ENCODE measurements at places on chromosomes 1 and 21.

GRCh38 chr1:179366093-179366800, 476 bp downstream of the AXDND1 start:
- DNase-seq, result no peak

DNA sequence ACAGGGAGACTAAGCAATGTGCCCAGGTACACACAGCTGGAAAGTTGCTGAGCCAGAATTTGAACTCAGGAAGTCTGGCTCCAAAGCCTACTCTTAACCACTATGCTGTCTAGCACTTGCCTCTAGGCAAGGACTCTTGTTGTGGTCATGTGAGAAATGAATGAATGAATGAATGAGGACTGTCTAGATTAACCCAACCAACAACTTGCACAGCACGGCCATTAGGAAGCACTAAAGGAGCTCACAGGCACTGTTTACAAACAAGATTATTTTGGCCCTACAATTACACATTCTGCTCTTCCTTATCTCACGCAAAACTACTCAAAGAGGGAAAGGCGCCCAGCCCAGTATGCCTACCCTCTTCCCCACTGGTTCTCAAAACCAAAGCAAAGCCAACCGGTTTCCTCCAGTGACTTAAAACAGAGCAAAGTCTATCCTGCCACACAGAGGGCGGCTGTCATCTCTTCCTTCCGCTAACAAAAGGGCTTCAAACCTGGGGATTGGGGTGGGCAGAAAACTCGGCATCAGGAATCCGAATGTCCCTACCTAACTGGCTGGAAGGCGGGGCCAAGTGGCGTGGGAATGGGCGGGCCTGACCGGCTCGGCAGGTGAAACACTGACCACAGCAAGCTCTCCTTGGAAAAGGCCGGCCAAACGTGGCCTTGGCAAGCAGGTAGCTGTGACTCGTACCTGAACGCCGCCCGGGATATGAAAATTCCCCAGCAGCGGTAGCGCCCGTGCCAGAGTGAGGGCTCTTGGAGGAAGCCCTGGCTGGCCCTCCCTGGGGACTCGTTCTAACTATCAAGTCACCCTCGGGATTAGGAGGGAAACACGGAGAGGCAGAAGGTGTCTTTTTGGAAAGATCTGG, 948 bp downstream of the STK40 start:
- peak; percentile 37 for DNase-seq

GRCh38 chr1:84689514-84690396, 506 bp downstream of the SSX2IP start:
- peak; percentile 33 for DNase-seq

GRCh38 chr21:36535618-36536241, 55.8 kb upstream of the CLDN14 start:
- DNase-seq, result no peak

DNA sequence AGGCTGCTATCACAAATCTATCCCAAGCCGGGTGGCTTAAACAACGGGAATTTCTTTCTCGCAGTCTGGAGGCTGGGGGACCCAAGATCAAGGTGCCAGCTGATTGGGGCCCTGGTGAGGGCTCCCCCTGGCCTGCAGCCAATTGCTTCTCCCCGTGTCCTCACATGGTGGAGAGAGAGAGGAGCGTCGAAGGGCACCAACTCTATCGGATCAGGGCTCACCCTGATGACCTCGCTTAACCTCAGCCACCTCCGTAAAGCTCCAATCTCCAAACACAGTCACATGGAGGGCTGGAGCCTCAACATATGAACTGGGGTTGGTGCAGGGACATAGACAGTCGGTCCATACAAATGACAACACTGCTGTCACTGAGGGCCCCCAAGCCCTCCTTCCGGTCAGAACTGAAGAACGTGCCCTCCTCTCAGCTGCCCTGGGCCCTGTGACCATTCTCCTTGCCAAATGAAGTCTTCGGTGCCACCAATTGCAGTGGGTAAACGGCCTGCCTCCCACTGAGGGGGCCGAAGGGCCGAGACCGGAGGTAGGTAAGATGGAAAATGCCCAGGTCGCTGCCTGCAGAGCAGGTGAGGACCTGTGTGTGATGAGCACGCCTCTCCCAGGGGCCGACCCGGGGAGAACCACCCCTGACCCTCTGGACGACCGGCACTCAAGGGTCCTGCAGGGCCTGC, 211.0 kb downstream of the TOMM20 start:
- DNase-seq, result no peak

DNA sequence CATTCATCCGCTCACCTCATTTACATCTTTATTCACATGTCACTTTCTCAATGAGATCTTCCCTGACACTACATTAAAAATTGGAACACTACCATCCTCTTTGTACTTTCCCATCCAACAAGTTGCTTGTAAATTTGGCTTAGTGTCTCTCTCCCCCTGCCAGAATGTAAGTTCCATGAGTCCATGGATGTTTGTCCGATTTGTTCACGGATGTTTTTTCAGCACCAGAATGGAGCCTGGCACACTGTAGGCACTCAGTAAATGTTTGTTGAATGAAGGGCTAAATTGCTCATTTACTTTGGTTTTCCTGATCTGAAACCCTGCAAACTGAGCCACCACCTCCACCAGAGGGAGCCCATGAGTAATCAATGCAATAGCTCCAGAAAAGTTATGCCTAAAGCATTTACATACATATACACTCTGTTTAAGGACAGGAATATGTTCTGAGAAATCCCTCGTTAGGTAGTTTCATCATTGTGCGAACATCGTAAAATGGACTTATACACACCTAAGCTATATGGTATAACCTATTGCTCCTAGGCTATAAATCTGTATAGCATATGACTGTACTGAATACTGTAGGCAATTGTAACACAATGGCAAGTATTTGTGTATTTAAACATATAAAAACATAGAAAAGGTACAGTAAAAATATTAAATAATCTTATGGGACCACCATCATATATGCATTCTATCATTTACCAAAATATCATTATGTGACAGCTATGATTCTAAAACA, 2.8 kb upstream of the EYA3 start:
- no peak for DNase-seq

DNA sequence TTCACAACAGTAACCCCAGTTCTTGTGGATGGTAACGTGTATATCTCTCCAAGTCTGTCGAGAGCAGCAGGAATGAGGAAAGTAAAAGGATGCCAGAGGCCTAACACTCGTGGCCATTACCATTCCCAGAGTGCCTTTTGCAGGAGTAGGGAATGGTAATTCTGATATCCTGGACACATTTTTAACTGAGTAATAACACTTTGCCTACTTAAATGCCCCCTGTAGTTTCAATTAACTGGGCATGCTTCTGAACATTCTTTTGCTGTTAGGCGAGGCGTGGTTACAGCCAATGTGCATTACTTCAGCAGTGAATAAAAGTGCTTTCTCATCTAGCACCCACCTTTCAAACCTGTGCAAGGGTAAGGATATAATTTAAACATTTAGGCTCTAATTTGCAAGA, 258.5 kb upstream of the ADGRL2 start:
- DNase-seq, result no peak

DNA sequence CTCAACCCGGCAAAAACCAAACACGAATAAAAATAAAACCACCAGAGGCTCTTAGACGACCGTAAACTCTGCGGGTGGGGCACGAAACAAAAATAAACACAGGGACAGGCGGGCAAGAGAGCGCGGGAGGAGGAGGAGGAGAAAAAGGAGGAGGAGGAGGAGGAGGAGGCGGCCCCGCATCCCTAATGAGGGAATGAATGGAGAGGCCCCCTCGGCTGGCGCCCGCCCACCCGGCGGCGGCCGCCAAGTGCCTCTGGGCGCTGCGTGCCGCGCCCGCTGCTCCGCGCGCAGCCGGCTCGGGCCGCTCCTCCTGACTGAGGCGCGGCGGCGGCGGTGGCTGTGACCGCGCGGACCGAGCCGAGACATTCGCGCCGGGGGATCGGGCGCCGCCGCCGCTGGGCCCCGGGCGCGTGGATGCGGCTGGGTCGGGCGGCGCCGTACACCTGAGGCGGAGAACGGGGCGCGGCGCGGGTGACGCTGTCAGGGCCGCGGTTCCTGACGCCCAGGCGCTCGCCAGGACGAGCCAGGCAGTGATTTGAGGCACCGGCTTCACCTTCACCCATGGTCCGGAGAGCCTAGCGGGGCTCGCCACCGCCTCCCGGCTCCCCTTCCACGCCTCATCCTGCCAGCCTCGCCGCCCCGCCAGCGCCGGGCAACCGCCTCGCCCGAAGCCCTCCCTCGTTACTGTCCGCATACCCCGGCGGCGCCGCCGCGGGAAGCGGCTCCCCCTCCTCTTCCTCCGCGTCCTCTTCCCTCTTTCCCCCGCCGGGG, at the start of gene MARK1:
TSS of gene MARK1 (plus strand) at position 229 of the 771 bp plus-strand sequence. CDS start 687 bp downstream, outside the sequence.
- peak; percentile 68 for DNase-seq

- DNase-seq, result no peak
These were observed 98.7 kb upstream of the USP24 start for GRCh38 chr1:55313903-55314302.

- no peak for DNase-seq
These were observed 1.8 kb upstream of the PGBD5 start for GRCh38 chr1:230427981-230428380.

- DNase-seq, result peak; percentile 22
These were observed 573.1 kb downstream of the USP25 start for GRCh38 chr21:16302851-16303282.

DNA sequence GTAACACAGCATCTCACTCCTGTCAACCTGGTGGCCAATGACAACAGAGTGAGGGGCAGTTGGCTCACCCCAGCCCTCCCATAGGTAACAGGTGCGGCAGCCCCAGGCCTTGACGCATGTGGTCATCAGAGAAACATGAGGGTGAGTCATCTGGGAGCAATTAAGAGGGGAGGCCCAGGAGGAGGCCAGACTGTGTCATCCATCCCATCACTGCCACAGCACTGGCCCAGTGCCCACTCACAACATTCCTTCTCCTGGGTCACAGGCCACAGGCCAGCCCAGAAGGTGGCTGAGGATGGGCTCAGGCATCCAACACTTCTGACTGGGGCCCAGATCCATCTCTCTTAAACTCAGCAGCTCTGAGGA, 17.1 kb downstream of the TEX35 start:
- DNase-seq, result peak; percentile 95

- DNase-seq, result no peak
These were observed 466.8 kb downstream of the DSCAM start for GRCh38 chr21:40379881-40380810.

- no peak for DNase-seq
These were observed 13.6 kb downstream of the SRSF11 start for GRCh38 chr1:70234733-70235132.

DNA sequence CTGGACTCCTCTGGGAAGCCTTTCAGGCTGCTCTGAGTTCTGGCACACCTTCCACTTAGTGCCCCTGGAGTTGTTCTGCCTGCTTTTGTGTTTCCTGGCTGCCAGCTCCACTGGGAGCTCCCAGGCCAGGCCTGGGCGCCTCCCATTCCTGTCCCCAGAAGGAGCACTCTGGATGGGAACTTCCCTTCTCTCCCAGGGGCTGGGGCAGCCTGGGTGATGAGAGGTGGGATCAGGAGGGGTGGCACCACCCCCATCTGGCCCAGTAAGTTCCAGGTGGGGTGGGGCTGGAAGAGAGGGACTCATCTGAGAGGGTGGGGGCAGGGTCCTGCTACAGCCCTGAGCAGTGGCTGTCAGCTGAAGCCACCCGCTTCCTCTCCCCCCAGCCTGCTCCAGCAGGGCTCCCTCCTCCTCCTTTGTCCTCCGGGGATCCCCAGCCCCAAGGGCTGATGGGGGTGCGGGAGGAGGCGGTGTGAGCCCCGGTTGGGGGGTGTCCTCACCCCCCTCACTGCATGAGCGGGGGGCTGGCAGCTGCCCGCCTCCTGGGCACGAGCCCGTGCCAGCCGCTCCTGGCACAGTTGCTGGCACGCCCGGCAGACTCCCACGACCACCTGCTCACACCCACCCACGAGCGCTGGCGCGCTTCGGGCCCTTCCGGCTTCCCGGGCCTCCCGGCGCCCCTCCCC, 4.7 kb downstream of the FOXO6 start:
- no peak for DNase-seq

DNA sequence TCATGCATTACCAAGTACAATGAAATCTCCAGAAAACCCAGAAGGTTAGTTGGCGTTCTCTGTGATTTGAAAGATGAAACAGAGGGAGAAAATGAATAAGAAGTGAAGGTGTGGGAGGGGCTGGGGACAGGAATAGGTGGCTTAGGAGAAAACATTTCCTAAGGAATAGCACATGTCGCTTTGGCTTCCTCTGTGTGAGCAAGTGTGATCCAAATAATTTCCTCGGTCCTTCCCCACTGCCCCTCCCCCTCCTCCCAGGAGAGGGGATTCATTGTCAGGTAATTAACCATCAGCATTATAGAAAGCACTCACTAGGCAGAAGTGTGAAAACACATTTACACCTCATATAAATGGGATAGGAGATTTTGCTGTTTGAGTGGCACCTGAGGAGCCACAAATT, 105.5 kb downstream of the NUF2 start:
- DNase-seq, result no peak

DNA sequence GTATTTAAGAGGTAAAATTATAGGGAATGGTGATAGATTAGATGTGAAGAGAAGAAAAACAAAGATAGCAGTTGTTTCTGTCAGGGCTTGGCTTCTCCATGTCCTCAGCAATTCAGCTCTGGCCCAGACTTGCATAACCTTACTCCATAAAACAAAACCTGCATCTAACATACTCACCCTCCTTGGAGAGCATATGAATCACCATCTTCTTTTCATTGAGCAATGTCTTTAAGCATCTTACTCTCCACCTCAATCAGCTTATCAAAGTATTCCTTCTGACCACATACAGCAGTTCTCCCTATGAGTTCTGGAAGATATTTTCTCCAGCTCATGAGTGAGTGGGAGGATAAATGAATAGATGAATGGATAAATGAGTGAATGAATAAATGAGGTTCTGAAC, 49.0 kb downstream of the RAB3B start:
- DNase-seq, result no peak

DNA sequence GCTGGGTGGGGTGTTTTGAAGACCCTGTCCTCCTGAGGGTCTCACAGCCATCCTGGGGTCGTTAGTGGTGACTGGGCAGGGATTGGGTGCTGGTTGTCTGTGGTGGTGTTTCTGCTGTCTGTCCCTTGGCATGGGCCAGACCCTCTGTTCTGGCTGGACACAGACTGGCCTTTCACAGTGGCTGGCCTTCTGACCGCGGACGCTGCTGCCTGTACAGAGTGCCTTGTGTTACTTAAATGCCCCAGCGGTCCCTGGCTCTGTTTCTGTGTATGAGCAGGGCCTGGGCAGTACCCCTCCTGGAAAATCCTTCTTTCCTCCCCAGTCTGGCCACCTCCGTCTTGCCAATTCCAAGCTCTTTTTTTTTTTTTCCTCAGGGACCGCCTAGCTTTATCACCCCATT, 50.9 kb downstream of the SH3BGR start:
- DNase-seq, result no peak

Data from foreskin fibroblast (primary cell).